ENCODE measurements at places on chromosomes 2 and 18.

DNA sequence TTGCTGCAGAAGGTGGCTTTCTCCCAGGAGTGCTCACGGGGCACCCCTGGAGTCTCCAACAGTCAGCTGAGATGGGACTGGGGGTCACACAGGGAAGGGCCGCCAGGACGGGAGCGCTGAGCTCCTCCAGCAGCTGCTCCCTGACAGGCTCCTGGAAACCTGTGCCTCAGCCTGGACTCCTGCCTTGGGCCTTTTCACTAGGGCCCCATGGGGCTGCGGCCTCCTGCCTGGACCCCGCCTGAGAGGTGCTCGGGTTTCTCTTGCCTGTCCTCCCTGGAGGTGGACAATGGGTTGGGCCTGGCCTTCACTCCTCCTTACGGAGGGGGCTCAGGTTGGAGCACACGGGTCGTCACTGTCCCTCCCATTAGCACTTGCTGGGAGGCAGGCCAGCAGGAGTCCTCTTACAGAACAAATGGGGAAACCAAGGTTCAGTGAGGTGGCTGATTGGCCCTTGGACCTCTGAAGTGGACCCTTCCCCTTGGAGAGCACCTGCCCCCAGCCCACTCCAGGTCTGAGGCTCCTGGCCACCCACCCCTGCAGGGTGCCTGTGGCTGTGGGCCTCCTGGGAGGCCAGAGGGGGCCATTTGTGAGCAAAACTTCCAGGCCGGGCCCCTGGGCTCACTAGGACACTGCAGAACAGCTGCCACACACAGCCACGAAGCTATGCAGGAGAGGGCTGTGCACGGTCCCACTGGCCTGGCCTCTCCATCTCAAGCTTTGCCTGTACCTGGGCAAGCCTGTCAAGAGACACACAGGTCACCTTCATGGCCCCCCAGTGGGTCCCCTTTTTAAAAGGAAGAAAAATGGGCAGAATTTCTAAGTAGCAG lies 57.1 kb upstream of the ODC1 start:
- DNase-seq, result no peak

DNA sequence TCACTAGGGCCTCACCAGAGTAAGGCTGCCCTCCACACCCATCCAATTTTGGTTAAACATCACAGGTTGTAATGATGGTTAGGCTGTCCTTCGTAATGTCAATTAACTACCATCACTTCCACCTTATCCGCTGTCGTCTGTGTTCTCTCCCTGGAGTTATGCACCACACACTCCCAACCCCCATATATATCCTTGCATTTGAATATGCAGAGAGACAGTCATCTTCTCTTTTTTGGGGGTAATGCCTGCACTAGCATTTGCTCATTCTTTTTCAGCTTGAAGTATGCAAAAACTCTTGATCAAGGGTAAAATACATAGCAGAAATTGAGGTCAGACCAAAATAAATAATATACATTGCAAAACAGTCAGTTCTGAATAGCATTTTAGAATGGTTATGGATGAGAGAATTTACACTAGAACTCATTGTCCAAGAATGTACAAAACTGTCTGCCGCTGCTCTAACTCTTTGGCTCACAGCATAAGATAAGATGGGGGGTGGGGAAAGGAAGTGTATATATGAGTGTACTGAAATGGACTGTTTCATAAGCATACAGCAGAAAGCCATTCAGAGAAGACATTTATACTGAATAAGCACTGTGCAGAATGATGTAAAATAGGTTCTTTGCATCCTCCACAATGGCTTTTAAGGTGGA lies 397.8 kb upstream of the CHST9 start:
- DNase-seq, result no peak

DNA sequence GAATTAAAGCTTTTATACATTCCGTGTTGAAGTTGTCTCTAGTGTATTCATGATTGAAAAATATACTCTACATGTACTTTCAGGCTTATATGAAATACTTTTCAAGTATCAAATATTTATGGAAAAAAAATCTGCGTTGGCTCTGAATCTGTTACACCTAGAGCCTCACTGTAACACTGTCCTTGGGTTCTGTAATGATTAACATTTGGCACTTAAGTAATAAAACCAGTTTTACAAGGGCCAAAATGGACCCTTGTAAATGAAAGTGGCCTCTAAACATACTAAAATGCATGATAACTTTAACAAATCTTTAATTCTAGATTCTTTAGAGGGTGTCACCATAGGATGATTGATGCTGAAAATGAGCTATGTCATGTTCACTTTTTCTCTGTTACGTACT lies 162.8 kb downstream of the PTPRM start:
- DNase-seq, result no peak

- DNase-seq, result no peak
Measured at GRCh38 chr18:9831036-9831722, 54.6 kb upstream of the TXNDC2 start.

DNA sequence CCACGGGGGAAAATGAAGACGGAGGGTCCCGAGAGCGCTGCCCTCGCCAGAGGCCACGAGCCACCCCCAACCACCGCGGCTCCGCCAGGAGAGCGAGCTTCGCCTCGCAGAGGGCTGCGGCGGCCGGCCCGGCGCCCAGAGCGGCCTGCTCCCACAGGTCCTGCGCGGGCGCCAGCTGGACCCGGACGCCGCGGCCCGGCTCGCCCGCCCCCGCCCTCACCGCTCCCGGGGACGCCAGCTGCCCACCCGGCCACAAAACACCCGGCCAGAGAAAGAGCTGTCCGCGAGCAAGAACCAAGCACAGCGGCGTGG lies 709 bp downstream of the PTPN2 start:
- no peak for DNase-seq
